ENCODE measurements at places on chromosomes 1 and 21.
A peak's percentile ranks its signal among the peaks of the same experiment; 100 is the strongest.

DNA sequence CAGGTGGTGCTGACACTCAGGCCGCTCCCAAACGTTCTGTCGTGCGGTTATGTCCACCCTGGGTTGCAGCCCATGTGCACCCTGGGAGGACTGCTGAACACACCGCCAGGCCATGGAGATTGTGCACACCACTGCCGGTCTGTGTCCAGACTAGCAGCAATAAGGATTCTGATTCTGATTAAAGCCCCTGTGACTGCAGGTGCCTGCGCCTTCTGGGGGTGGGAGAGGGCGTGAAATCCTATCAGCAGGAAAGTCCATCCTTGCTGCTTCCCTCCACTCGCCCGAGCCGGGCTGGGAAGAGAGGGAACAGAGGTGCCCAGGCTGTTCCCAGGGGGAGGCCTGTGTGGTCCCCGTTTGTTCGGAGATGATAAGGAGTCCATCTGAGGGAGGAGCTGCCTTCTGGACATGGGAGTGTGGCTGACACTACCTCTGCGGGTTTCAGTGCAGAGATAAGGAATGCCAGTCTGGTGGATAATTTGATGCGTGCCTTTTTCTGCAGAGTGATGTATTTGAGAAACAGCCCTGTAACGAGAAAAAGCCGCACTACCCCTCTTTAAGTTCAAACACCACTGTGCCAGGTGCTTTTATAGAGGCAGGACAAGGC is 41.2 kb downstream of the BACE2 start:
- no peak for DNase-seq

GRCh38 chr1:150182247-150182646 is 32.5 kb downstream of the PLEKHO1 start:
- no peak for DNase-seq

- peak; percentile 84 for DNase-seq
These were observed 109.9 kb downstream of the GALNT2 start for GRCh38 chr1:230176871-230177411.

DNA sequence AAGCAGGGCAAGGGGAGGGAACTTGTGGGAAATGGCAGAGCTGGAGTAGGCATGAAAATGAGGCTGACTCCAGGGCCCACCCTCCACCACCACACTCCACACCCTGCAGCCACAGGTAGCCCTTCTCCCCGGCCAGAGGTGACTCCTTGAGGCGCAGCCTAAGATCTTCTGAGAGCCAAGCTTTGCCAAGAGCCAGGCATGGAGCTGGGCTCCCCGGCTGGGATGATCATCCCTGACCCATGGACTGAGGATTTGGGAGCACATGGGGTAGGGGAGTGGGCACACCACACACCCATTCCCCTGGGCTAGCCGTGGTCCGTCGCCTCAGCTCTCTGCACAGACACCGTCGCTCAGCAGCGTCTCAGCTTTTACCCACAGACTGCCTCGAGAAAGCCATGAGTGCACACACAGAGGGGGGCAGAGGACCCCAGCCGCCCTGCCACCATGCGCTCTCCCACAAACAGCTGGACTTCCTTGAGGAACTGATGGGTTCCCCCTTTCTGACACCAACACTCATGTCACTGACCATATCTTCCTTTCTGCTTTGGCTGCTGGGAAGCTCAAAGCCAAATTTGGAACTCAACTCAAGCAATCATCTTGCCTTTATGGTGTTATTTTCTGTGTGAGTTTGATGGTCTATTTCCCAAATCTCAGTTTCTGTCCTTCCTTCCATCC is 123.6 kb upstream of the RUNX3 start:
- no peak for DNase-seq

- DNase-seq: no peak
These were observed 127.6 kb downstream of the DMRTB1 start for GRCh38 chr1:53586765-53587164.

GRCh38 chr1:218371927-218372672 is 27.0 kb downstream of the TGFB2 start:
- no peak for DNase-seq

Data from NCI-H1694 (cell line).